Fibroblast of the aortic adventitia (primary cell): ENCODE measurements at places on chromosomes 4 and X.

DNA sequence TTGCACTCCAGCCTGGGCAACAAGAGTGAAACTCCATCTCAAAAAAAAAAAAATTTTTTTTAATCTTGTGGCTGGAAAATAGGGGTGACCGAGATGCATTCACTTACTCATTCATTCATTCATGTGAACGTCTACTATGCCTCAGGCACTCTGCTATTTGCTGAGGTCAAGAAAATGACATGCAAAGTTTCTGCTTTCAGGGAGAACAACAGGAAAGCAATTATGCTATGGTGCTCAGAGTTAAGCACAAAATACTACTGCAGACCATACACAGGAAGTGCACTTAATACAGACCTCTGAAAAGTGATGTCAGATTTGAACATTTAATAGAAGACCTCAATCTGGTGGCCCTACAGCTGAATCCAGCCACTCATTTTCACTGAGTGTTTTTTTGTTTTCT, 59.6 kb upstream of the DUSP21 start:
- DNase-seq = no peak

GRCh38 chr4:159425737-159426305, 322.9 kb downstream of the RAPGEF2 start:
- no peak for DNase-seq

- DNase-seq = no peak
These were observed 76.9 kb downstream of the SHROOM3 start for GRCh38 chr4:76511947-76512346.

GRCh38 chr4:174358410-174358809, 74.7 kb downstream of the CEP44 start:
- no peak for DNase-seq

DNA sequence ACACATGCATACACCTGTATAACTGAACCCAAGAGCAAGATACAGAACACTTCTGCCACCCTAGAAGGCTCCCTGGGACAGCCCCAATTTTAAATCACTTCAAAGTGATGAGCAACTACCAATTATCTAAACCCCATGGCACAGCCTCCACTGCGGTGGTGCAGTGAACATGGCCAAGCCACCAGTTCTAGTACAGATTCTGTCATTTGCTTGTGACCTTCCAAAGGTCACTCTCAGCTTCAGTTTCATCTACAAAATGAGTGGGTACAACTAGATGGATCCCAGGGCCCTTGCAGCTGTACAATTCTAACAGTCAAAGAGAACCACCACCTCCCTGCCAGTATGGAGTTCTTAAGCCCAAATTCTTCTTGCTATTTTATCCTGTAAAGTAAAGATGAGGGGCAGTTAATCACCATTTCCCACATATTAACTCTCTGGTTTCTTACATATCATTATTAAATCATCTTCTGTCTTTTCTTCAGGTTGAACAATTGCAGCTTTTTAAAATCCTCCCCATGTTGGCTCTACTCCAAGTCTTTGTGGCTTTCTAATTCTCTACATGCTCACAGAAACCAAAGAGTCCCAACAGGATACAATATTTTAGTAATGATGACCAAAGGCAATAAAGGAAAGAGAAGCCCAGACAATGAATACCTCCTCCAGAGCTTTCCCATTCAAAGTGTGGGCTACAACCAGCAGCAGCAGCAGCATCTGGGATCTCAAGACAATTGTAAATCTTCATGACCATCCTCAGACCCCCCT, 39.0 kb upstream of the GPM6B start:
- DNase-seq = peak; percentile 10

- DNase-seq = no peak
These were observed 12.4 kb downstream of the DCAF8L1 start for GRCh38 chrX:27968878-27969277.

GRCh38 chrX:136953867-136954787, 73.6 kb upstream of the RBMX start:
- peak; percentile 75 for DNase-seq

DNA sequence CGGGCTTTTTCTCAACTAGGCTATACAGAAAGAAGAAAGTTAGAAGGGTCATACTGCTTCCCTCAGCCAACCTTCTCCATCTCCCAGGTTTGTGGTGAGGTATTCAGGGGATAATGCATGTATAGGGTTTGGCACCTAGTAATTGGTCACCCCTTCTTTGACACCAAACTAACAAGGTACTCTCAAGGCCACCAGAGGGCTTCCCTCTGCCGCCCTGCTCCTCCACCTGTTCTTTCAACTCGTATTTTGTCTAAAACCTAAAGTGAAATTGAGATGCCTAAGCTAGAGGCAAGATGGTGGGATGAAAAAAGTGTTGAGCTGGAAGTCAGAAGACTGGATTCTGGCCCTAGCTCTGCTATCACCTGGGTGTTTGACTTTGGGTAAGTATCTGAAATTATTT, 22.0 kb downstream of the CT47C1 start:
- no peak for DNase-seq

- DNase-seq = no peak
These were observed 36.2 kb upstream of the TASL start for GRCh38 chrX:30613721-30614120.
